ENCODE measurements at places on chromosomes 4 and X. TPM values are rescaled to one million over a fixed set of nuclear protein-coding genes. Genes with fewer than 3 reads are reported as not detected.

DNA sequence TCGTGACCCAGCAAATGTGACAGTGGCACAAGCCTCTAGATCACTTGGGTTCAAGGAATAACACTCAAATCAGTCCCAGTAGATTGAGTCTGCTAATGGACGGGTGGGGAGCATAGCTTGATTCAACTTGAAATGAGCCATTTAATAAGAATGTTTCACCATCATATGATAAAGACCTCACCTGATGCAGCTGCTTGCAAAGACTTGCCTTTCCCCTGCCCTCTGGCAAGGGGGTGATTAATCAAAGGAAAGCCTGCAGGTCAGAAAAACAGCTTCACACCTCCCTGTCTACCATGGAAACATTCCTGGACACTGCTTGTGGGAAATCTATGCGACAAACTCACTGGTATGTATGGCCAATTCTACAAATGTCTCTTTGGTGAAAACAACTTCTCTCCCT, 54.5 kb downstream of the CD99L2 start:
- no peak for DNase-seq

DNA sequence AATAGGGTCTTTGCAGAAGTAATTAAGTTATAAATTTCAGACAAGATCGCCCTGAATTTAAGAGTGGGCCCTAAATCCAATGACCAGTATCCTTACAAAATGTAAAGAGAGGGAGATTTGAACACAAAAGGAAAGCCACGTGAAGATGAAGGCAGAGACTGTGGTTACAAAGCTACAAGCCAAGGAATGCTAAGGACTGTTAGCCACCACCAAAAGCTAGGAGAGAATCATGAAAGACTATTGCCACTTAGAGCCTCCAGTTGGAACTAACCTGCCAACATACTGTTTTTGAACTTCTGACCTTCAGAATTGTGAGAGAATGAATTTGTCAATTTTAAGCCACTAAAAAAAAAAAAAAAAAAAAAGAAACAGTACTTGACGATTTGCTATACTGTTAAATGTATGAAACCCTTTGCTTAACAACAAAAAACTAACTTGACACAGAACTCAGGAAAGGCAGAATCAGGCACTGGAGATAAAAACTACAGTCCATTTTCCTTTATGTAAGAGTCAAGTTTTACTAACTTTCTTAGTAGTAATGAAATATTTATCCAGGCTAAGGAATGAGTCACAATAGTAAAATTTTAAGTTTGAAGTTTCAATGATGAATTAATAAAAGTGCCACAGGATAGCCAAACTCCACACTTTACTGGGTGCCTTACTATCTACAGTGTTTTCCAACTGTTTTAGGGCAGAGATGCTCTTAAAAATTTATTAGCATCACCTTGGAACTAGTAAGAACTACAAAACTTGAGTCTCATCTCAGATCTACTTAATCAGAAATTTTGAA, 25.1 kb downstream of the DHX15 start:
- DNase-seq = no peak

Gene CCNA2
- 3.3 TPM for total RNA-seq

Gene PGAM4
- total RNA-seq = not detected

Gene RASGEF1B
- 29.4 TPM for total RNA-seq
